GM03348 (cell line): ENCODE measurements at places on chromosomes 4 and X.

DNA sequence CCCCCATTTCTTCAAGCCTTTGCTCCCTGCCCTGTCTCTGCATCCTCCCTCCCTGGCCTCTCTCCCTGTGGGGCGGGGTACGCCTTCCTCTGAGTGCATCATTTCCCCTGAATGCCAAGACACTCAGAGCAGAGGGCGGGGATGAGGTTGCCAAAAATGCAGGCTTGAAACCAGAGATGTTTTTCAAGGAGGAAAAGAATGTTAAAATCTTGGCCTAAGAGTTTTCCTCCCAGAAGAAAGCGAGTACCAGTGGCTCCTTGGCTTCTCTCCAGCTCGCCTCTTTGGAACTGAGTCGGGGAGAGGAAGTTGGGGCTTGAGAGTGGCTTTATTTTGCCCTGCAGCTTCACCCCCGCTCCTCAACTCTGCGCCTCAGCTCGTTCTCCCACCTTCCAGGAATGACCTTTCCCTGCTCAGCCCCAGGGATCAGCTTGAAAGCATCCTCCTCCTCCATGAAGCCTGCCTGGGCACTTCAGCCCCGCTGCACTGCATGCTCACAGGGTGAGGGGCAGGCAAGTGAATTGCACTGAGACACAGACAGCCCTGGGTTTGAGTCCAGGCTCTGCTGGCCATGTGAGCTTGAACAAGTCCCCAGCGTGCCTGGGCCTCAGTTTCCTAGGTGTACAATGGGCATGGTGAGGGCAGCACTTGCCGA, 57.5 kb upstream of the SORCS2 start:
- peak; percentile 94 for DNase-seq

GRCh38 chr4:152586668-152587067, 50.8 kb upstream of the FBXW7 start:
- no peak for DNase-seq

- peak; percentile 11 for DNase-seq
Measured at GRCh38 chrX:48864210-48864609, 28.8 kb upstream of the PCSK1N start.

- no peak for DNase-seq
Measured at GRCh38 chr4:109418588-109418987, 15.0 kb upstream of the SEC24B start.

- DNase-seq, result peak; percentile 2
Measured at GRCh38 chrX:77527233-77528001, 80.2 kb downstream of the FGF16 start.

GRCh38 chr4:78645853-78646757, 94.5 kb downstream of the ANXA3 start:
- DNase-seq, result peak; percentile 69

DNA sequence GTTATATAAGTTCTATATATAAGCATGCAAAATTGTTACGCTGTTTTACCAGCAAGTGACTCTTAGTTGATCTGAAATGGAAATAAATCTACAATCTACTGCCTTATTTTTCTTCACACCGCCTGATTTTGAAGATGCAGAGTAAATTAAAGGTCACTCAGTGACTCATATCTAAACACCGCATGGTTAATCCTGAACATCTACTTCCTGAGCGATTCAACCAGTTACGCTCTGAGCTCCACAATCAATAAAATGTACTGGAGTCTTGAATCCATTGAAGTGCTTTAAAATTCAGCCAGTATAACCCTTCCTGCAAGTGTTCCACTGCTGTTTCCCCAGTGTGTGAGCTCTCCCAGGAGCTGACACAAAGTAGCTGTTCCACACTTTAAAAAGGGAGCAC, 192.8 kb downstream of the SLC7A11 start:
- DNase-seq, result no peak

GRCh38 chr4:159455675-159456237, 352.9 kb downstream of the RAPGEF2 start:
- DNase-seq, result peak; percentile 75

GRCh38 chr4:138521809-138522208, 279.7 kb upstream of the SLC7A11 start:
- DNase-seq, result no peak

GRCh38 chr4:76950956-76951671, 1.6 kb downstream of the SEPTIN11 start:
- peak; percentile 56 for DNase-seq

- no peak for DNase-seq
Measured at GRCh38 chrX:18945483-18945882, 38.4 kb downstream of the PHKA2 start.

DNA sequence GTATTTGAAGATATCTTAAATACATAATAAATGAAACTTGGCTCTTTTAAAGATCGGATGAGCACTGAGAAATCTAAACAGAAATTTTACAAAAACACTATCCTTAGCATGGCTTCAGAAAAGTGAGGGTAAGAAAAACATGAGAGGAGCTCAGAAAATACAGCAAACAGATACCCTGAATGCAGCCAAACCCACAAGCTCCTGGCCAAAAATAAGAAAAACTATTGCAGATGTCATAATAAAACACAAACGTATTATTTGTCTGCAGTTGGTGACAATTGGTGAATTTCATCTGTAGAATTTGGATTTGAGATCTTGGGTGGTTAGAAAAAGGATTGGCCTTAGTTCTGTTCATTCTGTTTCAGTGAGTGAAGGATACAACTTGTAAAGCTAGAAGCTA, 603.9 kb downstream of the INPP4B start:
- DNase-seq, result no peak

GRCh38 chr4:104025251-104025650, 305.5 kb upstream of the TACR3 start:
- no peak for DNase-seq

DNA sequence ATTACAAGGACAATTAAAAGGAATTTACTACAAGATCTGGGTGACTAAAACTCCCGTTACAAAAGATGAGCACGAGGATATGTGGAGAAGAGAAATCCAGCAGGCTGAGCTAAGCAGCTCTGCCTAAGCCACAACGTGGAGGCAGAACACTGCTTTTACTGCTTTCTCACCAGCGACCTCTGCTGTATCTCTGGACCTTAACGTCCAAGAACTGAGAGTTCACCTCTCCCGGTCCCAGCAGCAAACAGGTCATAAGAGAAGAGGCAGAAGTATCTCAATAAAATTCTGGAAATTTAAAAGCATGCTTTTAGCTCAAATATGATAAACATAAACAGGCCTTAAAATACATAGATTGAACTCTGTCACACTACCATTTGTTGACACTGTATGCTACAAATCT, 81.0 kb downstream of the ADGRA3 start:
- DNase-seq, result peak; percentile 8

GRCh38 chrX:101163166-101163565, 56.4 kb upstream of the DRP2 start:
- no peak for DNase-seq

DNA sequence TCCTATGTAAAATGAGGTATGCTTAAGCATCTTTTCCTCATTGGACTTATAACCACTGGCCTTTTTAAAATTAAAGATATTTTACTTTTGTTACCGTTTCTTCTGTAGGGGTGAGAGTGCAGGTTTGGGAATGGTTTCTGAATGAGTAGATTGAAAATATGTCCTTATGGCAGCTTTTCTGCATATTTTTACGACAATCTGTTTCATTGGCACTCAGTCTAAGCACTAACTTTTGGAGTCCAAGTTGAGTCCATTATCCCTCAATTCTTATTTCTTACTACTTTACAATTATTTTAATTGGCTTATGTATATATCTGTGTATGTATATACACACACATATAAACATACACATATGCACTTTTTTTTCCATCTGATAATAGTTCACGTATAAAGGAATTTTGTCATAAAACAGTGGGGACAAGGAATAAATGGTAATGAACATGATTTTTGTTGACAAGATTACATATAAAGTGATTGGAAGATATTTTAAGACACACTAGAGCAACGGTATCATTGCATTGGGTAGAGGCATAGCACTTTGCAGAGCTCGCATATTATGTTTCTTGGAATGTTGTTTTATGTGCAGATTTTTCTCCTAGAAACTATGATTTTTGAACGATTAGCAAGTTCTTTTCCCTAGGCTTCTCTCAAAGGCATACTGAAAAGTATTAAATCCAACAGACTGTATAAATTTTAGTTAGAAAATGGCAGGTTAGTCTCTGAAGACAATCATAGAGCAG, 133.0 kb downstream of the FAT4 start:
- DNase-seq, result no peak

DNA sequence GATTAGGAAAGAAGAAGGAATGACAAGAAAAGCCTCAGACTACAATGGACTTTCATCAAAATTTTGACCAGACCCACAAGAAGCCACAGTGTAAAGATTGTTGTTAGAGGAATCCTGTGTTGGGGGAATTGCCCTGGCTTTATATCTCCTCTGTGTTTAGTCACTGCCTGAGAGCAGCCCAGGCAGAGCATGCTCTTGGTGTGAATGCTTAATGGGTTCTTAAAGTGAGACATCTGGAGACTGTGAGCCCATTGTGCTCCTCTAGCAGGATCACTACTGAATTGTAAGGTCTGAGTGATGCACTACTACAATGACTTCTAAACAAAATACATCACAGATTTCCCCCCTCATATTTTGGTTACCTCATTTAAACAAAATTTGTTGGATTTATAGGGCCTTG, 1860.5 kb upstream of the ADGRL3 start:
- no peak for DNase-seq

DNA sequence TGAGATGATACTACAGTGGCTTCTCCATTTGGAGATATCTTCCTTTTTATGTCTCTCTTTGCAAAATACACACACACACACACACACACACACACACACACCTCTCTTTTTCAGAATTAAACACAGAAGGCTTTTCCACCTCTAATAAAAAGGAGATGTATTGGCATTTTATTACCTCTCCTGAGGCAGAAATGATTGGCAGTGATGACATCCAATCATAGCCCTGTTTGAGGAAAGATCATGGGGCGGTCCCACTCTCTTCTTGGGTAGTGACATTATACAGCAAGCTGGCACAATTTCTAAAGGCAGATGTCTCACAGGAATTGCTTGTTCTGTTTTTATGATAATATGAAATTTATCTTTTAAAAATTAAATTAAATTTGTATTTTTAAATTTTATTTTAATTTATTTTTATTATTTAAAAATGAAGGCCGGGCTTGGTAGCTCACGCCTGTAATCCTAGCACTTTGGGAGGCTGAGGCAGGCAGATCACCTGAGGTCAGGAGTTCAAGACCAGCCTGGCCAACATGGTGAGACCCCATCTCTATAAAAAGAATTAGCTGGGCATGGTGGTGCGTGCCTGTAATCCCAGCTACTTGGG, 15.6 kb downstream of the CHRNA9 start:
- DNase-seq, result no peak

DNA sequence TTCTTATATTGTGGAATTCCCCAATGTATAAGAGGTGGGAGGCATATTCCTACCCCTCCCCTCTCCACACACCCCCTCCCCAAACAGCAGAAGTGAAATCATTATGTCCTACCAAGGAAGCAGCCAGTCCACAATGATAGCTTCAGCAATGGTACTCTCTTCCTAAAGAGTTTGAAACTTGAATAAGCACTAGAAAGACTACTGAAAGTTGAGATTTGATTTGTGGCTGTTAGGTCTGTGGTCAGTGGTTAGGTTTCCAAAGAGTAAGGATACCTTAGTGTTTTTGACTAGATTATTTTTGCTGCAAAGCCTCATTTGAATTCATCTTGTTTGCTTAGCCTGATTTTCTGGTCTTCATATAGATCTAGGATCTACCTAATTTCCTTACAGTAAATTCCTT, 242.2 kb downstream of the DKK2 start:
- no peak for DNase-seq

- no peak for DNase-seq
Measured at GRCh38 chrX:143661286-143661685, 25.4 kb upstream of the SLITRK4 start.

- peak; percentile 39 for DNase-seq
Measured at GRCh38 chrX:9465380-9466123, 694 bp downstream of the TBL1X start.

GRCh38 chr4:65383589-65384305, 286.5 kb downstream of the EPHA5 start:
- no peak for DNase-seq

- DNase-seq, result no peak
Measured at GRCh38 chr4:150999086-150999485, 16.0 kb downstream of the LRBA start.

DNA sequence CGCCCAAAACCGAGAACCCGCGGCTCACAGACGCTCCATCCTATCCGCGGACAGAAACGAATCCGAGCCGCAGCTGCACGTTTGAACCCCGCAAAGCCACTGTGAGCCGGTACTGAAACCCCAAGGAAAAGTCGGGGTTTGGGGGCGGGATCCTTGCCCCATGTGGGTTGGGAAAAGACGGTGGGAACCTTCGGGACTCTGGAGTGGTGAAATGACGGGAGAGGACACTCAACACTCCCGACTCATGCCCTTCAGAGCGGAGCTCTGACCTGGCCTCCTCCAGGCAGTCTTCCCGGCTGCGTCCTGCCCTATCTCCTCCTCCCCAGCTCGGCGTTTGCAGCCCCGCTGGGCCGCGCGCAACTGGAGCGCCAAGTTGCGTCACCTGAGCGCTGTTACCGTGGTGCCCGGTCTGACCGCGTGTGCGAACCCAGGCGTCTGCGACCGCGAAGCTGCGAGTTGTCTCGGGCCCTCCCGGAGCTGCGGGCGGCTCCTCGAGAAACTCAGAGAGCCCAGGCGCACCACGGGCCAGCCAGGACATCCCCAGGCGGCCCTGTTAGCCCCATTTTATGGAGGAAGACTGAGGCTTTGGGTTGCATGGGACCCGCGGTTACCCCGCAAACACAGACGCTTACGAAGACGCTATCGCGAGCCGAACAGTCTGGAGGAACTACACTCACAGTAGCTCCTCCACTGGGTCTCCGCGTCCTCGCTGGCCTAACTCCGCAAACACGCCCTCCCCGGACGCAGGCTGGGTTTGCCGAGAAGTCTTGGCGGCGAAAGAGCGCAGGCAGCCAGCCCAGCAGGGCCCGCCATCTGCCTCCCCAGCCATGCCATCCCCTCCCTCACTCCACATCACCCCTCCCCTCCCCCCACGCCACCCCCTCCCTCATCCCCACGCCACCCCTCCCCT, 20.3 kb upstream of the HMX1 start:
- DNase-seq, result no peak

GRCh38 chr4:156977435-156978160, 6.0 kb upstream of the PDGFC start:
- peak; percentile 78 for DNase-seq

GRCh38 chrX:124540474-124540873, 194.1 kb downstream of the SH2D1A start:
- DNase-seq, result no peak

DNA sequence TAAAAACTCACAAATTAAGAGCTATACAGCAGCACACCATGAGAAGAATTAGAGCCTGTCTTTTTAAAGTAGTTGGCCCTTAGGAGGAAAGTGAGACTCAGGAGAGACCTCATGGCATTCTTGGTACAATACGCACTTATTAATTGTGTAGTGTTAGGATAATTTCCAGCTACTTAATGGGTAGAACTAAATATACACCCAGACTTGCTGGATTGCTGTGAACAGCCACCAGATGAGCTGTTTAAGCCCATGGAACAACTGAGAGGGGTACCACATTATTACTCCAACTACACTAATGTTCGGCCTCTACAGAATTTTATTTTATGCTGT, 13.6 kb downstream of the MFAP3L start:
- no peak for DNase-seq
